AG09309 (cell line): ENCODE measurements at places on chromosomes 5 and 9.

DNA sequence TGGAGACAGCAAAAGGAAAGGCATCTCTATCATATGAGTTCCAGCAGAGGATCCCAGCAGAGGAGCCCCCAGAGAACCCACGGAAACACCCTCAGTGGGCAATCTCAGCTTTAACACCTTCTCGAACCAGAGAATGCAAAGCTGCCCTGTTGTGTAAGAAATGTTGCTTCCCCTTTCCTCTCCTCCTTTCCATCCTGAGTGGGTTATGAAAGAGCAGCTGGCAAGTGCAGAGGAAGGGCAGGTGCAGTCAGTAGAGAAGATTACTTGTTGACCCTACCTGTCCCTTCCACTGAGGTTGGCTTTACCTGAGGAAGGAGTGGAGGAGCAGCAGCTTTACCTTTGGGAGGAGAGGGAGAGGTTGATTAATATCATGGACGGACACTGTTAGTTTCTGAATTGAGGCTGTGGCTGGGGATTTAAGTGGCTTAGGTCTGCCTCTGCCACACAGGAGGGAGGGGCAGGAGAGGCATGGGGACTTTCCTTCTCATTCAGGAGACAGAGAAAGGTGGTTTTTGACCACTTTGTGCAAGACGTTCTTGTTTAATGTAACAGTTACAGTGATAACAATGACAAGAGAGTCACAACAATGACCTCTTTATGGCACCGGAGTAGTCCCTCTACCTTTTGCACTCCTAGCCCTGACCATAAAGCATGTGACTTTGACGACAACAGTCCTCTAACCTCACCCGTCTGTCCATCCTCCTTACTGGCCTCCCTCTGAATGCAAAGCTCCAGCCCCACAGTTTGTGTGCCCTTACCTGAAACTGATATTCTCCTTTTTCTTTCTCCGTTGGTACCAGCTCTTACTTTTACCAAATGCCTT lies 254.8 kb downstream of the NSG2 start:
- no peak for DNase-seq

DNA sequence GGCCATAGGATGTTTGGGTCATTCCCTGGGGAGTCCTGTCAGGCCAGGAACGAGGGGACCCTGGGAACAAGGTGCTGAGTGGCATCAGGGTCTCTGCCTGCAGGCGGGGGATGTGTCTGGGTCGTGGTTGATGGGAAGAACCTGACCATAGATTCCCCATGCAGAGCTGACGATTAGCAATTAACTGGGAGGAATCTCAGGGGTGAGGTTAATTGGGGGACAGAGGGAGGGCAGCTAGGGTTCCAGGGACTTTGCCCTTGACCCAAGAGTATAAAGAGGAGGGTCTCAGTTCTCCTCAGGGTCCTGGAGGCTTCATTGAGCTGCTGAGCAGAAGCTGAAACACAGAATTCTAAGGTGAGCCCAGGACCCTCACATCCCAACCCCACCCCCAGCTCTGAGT lies at the start of gene SLC34A1:
TSS of gene SLC34A1 (plus strand) at position 301 of the 400 bp plus-strand sequence. CDS start 1,308 bp downstream, outside the sequence.
- DNase-seq = no peak

- no peak for DNase-seq
Observed at GRCh38 chr5:170439223-170439943, 50.2 kb upstream of the KCNMB1 start.

DNA sequence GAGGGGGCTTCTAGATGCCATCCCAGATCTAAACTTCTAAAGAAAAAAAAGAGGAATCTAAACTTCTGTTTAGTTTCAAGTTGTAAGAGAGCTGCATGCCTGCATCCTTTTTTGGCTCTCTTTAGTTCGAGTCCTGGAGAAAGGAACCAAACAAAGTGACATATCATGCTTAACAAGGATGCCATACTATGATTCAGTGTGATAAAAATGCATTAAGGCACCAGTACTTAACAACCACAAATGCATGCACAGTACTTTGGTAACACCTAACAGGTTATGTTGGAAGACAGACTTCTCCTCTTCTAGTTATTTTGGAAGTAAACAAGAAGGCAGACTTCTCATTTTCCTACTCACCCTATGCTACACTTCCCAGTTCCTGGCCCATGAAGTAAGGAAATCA lies 27.3 kb downstream of the NME5 start:
- DNase-seq = no peak

GRCh38 chr5:17991775-17992174 lies 357.5 kb downstream of the TAF11L14 start:
- DNase-seq = no peak

DNA sequence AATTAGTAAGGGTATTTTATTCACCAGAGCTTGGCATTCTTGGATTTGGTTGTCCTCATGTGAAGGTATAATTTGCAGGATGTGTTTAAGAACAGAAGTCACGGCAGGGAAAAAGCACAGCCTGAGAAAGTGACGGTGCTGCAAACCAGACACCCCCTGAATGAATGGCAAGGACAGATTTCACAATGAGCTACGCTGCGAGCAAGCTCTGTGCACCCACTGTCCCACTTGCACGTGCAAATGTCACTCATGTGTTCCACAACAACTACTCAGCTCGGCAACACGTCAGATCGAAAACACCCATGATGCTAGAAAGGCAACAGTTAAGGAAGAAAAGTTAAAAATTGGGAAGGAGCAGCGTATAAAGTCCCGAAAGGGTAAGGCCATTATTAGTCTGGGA lies 168.9 kb downstream of the ROR2 start:
- DNase-seq = no peak

- DNase-seq = no peak
Observed at GRCh38 chr9:126638571-126639132, 24.9 kb downstream of the LMX1B start.

DNA sequence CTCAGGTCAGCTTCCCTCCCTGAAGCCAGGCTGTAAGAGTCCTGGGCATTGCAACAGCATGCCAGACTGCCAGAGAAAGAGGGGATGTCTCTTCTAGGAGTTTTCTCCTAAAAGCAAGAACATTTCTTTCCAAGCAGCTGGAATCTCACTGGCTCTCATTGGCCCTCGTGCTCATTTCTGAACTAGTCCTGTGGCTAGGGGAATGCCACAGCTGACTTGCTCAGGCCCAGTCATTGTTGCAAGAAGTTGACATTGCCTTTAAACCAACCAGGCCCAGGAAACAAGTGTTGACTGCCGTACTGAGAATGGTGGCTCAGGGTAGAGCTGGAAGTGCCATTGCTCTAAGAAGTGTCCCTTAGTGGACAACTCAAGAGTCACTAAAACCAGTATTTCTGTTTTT lies 15.0 kb upstream of the CEP120 start:
- DNase-seq = no peak

DNA sequence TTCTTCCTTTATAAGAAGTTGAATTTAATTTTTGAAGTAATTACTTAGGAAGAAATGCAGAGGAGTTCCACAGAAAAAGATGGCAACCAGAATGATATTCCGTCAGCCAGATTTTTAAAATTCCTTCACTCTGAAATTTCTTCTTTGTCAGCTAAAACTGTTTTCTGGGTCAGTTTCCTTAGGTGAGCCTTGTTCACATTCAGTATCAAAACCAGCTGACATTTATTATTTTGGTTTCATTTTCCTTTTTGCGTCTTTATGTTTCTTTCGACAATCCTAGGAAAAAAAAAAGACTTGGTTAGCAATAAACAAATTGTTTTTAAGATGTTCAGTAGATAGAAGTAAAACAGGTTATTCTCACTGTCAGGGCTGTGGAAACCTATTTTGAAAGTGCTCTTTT lies 4.1 kb upstream of the IARS1 start:
- DNase-seq = no peak

DNA sequence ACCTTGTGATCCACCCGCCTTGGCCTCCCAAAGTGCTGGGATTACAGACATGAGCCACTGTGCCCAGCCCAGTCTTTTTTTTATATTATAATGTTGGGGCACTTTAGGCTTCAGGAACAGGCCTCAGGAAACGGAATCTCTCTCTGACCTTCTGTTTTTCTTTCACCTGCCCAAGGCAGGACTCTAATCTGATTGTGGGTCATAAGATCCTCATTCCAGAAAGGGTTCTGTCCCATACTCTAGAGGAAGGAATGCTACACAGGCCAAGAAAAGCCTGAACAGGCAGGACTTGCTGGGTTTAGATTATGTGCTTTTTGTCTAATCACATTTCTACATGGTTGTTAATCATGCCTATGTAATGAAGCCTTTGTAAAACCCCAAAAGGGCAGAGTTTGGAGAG lies 1.8 kb upstream of the CCL28 start:
- no peak for DNase-seq

- no peak for DNase-seq
Observed at GRCh38 chr5:95238560-95239325, 46.2 kb downstream of the MCTP1 start.

DNA sequence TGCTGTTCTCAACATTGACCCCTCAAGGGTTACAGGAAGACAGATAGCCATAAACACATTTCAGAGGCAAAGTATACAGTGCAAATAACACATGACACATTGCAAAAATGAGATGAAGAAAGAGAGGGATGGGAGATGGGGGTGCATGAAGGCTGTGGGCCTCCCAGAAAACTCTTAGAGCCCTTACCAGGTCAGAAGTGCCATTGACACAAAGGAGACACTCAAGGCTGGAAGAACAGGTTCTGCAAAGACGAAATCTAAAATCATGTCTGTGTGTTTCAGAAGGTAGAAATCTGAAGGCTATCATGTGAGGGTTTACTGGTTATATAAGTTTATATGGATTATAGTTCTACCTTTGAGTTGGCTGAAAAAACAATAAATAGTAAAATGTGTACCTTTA lies 318.8 kb downstream of the BNC2 start:
- no peak for DNase-seq

DNA sequence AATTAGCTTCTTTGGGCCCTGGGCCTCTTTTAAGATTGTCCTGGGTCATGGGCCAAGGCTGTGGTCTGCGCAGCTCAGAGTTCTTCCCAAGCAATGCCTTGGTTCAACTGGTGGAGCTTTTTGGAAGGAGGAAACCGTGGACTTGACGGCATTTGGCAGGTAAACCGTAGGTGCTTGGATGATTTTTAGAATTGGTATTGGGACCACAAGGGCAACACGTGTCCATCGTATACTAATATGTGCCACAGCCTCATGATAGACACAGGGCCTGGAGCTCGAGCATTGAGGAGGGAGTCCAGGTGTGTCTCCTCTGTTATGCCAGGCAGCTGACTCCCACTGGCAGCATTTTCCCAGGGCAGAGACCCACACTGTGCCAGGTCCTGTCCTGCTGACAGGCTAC lies 120.9 kb upstream of the PITX1 start:
- DNase-seq = no peak

- no peak for DNase-seq
Observed at GRCh38 chr9:93600504-93600903, 24.1 kb downstream of the PHF2 start.

GRCh38 chr9:131954299-131954698 lies 125.4 kb downstream of the MED27 start:
- DNase-seq = no peak

- DNase-seq = no peak
Observed at GRCh38 chr5:138631096-138631928, 56.1 kb upstream of the HSPA9 start.

DNA sequence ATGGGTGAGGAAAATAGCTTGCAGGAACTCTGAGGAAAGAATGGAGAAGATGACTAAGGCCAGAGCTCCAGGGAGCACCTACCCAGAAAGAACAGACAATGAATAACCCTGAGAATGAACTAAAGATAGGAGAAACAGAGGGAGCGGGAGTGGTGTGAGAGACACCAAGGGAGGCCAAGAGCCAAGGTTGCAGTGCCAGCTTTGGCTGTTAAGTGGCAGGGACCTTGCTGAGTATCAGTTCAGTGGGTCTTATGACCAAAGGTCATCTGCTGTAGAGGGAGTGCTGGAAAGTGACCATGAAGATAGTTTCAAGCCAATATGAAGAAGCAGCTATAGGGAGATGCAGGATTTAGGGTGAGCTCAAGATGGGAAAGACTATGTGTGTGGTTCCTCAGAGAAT lies 16.7 kb downstream of the P4HA2 start:
- no peak for DNase-seq

DNA sequence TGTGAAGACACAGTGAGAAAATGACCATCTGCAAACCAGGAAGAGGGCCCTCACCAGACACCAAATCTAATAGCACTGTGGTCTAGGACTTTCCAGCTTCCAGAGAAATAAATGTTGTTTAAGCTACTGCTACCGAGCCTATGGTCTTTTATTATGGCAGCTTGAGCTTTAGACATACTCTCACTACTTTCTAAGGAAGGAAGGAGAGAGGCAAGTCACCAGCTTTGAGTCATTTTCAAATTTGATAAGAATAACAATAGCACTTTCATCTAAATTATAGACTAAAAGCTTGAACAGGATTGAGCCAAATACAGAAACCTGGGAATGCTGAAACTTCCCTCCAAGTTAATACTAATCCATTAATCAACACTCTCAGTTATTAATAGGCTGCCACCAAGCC lies 64.4 kb downstream of the PLPPR1 start:
- no peak for DNase-seq

DNA sequence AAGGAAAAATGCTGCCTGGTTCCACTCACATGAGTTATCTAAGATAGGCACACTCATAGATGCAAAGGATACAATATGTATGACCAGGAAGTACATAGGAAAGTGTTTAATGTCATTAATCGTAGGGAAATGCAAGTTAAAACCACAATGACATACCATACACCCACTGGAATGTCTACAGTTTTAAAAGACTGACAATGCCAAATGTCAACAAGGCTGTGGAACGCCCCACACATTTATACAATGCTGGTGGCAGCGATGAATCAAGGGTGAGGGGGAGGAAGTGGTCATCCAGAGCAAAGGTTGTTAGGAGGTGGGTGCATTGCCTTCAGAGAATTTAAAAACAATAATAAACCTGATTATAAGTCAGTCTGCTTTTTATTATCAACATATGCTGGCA lies 437.8 kb downstream of the ARHGEF28 start:
- no peak for DNase-seq

DNA sequence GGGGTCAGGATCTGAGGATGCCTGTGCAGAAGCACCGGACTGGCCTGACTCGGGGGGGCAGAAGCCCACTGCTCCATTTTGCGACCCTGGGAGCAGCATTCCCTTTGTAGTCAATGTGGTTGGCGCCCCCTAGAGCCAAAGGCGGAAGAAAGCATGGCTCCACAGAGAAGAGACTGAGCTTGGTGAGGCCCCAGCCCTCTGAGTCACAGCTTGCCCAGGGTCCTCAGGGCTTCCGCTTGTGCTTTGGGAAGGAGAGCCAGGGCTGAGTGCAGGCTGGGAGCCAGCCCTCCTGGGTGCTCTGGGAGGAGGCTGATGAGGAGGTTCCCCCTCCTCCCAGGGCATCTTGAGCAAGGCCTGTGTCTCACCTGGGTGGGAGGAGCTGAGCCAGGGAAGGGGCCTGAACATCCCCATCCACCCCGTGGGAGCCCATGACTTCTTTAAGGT lies 5.5 kb upstream of the AQP3 start:
- peak; percentile 37 for DNase-seq

- DNase-seq = no peak
Observed at GRCh38 chr9:96621618-96622017, 2.0 kb upstream of the CDC14B start.

DNA sequence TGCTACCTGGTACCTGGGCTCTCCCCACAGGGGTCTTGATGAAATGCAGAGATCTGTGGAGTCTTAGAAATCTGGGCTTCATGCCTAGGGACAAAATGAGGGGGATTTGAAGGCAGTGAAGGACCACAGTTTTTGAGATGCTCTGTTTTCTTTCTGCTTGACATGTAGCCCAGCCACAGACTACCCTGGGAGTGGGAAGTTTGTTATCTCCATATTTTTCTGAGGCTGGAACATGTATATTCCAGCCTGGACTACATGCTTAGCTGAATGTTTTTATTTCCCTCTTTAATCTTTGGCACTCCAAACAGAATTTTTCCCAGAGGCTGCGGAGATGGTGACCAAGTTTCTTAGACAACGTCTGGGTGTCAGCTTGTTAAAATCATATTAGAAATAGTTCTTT lies 252.9 kb downstream of the PAPPA start:
- no peak for DNase-seq
